Ammon's horn (tissue), 1 donor: ENCODE measurements at places on chromosomes 5 and 9.

GRCh38 chr5:110134963-110135935 lies 445.5 kb downstream of the MAN2A1 start:
- no peak for DNase-seq

DNA sequence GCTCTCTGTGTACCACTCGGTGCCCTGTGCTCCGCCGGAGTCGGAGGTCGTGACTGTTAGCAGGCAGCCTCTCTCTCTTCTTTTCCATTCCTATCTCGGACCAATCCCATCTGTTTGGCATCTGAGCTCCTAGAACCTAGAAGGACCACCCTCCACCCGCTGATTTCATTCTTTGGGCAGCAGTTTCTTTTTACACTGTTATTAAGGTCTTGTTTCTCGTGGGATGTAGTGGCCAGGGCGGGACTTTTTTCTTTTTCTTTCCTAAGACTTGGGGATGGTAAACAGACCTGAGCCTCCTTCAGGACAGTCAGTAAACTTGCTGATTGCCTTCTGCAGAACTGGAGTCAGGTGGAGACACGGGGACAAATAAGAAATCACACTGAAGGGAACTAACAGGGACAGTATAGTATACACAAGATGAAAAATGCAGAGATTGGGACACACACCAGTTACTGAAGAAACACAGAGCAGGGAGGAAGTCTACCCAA lies 500 bp downstream of the URM1 start:
- no peak for DNase-seq

DNA sequence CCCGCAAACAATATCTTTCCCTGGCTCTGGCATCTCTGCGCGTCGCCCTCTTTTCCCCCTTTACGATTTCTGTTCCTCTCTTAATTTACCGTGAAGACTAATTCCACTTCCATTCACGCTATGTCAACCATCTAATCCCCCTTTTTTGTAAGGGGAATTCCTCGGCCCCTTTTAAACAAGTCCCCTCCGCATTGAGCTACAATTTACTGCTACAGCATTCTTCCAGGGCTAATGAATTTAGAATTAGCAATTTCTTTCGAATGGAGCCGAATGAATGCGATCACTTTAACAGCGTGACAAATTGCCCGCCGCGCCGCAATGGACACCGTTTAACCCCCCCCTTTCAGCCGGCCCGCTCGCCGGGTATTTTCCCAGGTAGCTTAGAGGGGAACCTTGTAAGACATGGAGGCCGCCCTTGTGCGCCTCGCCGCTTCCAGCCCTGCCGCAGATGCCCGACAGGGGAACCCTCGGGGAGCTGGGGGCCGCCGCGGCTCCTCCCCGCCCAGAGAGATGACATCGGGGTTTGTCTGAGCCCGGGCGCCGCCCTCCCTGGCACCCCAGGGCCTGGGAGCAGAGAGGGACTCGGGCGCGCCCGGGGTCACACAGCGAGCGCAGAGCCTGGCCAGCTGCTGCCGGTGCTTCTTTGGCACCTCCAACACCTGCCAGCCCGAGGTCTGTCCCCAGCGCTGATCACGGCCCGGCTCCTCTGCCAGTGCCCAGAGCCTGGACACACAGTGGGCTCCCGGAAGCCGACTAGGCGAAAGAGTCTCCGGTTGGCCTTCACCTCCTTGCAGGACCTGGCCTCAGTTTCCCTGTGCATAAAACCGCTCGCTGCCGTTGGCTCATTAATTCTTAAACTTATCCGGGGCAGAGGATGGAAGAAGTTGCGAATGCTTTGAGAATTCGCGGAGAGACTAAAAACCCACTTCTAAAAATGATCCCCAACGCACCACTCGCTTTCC lies 1.3 kb downstream of the PRDM12 start:
- no peak for DNase-seq

DNA sequence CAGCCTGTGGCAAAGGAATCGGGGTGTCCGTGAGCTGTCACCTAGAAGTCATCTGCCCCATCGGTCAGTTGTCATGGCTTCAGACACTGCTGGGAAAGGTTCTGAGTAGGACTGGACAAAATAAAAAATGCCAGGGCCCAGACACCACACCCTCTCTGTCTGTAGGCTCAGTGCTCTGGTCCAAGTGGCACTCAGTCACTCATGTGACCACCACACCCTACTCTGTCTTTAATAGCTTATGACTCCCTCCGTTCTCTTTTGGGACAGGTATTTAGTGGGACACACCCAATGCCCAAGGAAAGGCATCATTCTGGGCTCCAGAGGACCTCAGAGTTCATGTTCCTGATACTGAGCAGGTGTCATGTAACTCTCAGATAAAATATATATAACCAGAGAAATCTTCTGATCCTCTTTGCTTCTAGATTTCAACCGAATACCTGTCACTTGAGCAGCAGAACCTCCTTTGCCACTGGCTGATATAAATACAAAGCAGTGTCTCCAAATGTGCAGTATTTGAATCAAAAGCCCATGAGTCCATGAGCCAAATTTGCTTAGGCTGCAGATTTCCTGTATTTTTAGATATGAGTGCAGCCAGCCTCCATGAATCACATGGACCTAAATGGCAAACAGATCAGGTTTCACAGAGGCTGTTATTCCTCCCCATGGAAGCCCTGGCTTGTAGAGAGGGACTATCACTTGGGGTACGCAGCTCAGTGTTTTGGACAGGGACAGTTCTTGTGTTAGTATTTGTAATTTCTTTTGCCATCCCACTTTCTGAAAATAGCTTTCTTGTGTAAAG lies 272.0 kb downstream of the ARHGAP26 start:
- DNase-seq = no peak

GRCh38 chr5:38678076-38678475 lies 121.6 kb upstream of the LIFR start:
- peak; percentile 38 for DNase-seq

DNA sequence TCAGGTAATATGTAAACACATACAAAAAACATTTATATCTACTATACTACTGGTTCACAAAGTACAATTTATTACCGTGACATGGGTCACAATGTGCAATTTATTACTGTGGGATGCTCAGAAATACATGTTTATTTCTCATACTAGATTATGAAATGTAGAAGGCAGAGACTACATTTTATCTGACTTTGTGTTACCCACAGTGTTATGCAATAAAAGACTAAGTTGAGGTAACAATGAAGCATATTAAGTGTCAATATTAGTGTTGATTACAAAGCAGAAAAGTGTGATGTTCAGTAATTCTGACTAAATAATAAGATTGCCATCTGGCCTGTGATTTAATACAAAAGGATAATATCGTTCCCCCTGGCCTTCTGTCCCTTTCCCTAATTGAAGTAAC lies 42.4 kb downstream of the CPLANE1 start:
- no peak for DNase-seq

DNA sequence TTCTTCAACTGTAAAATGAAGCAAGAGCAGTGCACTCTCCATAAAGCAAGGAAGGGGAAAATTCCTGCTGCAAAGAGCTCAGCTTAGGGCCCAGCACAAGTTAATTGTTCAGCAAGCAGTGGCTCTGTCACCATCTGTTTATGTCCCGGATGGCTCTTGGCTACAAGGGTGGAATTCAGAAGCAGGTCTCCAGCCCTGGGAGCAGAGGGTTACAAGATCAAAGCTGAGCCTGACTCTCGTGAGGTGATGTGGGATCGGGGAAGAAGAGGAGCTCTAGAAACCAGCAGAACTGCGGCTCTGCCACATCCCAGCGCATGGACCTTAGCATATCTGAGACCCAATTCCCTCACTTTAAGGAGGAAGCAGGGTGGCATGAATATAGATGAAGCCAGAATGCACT lies 25.2 kb upstream of the OLFM1 start:
- DNase-seq = no peak

GRCh38 chr5:124302533-124302932 lies 443.9 kb downstream of the ZNF608 start:
- DNase-seq = no peak

DNA sequence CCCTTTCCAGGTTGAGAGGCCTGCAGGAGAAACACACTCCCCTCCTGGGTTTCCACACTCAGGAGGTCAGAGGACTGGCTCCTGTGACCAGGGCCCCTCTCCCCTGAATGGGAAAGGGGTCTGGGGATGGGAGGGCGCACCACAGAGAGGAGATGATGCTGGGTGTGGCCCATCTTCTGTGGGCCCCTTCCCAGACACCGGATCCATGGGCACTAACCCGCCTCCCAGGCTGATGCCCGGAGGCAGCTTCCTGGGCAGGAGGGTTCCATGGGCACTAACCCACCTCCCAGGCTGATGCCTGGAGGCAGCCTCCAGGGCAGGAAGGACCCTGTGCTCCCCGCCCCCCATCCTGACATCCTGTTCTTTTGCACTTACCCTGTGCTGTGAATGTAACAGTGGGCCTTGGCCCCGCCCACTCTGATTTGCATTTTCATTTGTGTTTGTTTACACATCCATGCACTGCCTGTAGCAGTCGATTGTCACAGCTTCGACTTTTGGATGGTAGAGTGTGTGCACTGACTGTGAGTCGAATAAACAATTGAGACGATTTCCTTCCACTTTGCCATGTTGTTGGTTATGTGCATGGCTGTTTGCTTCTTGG lies 9.3 kb upstream of the DOLPP1 start:
- no peak for DNase-seq

DNA sequence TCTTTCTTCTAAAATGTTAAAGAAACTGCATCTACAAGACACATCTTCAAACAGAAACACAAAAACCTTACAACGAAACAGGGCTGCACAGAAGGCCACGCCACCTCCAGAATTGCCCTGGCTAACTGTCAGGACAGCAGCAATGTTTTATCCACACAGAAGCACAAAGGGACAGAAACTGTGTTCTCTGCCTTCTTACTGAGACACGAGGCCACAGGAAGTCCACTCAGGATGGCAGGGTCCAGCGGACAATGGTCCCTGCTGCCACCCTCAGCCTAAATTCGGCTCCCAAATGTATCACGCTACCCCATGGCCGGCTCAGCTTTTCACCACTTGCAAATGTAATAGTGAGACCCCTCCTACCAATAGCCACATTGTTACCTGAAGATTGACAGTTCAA lies 159.8 kb upstream of the PHYKPL start:
- DNase-seq = no peak

DNA sequence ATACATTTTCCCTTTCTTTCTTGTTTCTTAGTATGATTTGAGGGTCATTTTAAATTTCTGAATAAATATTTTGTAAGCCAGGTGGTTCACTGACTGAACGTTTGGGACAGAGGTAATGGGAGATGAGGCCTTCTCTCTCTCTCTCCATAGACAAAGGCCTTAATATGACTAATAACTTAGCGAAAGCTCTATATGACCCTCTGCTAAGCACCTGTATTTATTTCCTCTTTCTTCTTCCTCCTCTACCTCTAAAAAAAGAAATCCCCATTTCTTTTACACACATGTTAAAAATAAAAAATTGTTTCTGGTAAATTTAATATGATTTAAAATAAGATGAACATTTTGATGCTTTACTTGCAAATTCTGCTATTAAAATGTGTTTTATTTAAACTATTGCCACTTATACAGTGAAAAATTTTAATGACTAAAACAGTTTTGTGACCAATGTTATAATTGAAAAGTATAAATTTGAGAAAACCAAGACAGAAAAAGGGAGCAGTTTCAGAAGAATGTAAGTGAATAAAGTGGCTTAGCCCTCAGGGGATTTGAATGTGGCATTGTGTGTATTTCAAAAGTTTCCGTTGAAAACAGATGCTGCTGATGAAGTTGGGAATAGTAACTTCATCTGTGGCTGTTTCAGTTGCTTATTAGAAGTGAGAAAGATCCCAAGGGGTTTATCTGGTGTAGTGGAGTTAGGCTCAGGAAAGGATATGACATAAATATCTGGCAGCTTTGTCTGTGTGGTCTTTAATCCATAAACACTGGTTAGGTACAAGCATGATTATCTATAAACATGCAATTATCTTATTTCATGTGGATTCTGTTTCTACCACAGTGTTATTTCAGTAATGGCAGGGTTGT lies 128.6 kb upstream of the GRHPR start:
- no peak for DNase-seq

- DNase-seq = peak; percentile 67
These were observed 263.2 kb downstream of the DMAC1 start for GRCh38 chr9:7536310-7536939.

DNA sequence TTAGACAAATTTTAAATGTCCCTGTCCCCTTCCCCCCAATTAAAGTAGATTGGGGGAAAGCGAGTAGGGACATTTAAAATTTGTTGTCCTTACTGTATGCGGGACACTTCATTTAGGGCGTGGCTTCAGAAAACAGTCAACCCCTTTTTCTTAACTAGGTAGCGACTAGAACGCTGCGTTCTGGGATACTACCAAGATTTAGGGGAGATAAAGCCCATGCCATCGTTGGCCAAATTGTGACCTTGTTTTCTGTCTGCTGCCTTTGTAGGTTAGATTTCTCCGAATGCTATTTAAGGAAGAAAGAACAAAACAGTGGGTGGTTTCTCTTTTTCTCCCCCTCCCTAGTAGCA lies 1.2 kb downstream of the CKS2 start:
- no peak for DNase-seq

DNA sequence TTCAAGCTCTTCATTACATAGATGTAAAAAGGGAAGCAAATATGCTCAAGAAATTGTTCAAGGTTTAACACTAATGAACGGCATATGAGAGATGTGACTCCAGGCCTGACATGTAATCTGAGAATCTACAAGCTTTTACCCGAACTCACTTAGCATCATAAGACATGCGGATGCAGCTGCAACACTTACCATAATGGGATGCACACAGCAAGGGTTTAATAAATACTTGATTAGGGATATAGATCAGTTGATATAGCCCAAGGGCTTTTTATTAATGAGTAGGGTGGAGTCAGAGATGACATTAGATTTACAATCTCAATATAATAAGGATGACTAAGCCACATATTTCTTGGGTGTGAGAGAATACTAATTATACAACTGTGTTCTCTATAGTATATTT lies 2215.5 kb downstream of the MAT2B start:
- no peak for DNase-seq

DNA sequence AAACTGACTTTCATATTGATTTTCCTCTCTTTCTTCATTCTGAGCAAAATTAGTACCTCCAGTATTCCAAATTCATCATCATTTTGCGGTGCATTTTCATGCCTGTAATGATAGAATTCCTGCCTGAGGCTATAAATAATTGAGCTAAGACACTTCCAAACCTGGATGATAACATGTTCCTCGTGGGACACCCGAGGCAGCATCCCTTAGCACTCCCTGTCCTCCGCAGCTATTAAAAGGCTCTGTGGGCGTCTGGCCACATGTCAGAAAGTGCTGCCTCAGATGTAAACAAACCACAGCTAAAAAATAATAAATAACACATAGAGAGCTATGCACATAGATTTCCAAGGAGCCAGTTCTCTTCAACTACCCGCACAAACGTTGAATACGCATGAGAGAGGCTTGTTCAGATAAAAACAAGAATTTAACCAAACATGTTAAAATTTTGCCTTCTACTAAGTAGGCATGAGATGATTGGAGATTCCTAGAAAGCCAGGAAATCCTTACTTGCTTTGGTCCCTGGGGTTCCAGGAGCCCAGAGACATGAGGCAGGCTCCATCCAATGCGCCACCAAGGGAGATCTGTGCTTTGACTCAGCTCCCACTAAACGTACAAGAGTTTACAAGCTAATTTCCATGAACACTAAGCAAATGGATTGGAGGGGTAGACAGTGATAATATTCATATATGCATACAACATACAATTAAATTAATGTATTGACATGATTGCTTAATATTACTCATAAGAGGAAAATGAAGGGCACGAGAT lies 82.7 kb downstream of the SHC3 start:
- DNase-seq = peak; percentile 36

- peak; percentile 86 for DNase-seq
These were observed 100.7 kb downstream of the SUSD1 start for GRCh38 chr9:112074250-112075008.

- no peak for DNase-seq
These were observed 119.4 kb upstream of the ACO1 start for GRCh38 chr9:32265037-32265436.

GRCh38 chr5:107103522-107103921 lies 567.2 kb downstream of the EFNA5 start:
- no peak for DNase-seq

- DNase-seq = no peak
These were observed 45.7 kb downstream of the BNC2 start for GRCh38 chr9:16824545-16825330.
